H54 (cell line): ENCODE measurements at places on chromosomes 5 and 9.

- no peak for DNase-seq
These were observed 33.7 kb downstream of the HAVCR1 start for GRCh38 chr5:157025093-157025698.

- no peak for DNase-seq
These were observed 12.6 kb upstream of the AQP7 start for GRCh38 chr9:33414889-33415500.

GRCh38 chr5:55227664-55228430, 732 bp upstream of the MCIDAS start:
- no peak for DNase-seq

- DNase-seq: no peak
These were observed 27.6 kb downstream of the ZNF622 start for GRCh38 chr5:16437977-16438376.
